ENCODE measurements at places on chromosomes 2 and 18. TPM values are rescaled to one million over a fixed set of nuclear protein-coding genes. Genes with fewer than 3 reads are reported as not detected.

The GPBAR1 gene
- 0.51 TPM for total RNA-seq

The AQP4 gene
- total RNA-seq: not detected

The THOC1 gene
- total RNA-seq: 54.6 TPM

DNA sequence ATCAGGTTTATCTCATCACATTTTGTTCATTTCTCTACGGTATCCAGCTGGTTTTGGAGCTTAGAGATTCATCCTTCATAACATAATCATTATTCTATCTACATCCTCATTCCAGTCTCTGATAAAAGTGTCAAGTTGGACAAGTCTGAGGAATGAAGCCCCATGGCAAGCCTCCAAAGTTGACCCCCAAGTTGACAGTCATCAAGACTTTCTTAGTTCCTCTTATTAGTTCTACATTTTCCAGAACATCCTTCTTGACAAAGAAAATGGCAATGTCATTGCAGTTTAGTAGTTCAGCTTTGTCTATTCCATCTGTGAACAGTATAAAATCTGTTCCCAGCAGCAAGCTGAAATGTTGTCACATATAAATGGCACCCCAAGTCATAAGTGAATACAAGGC lies 4.5 kb upstream of the TMSB10 start:
- DNase-seq: no peak

DNA sequence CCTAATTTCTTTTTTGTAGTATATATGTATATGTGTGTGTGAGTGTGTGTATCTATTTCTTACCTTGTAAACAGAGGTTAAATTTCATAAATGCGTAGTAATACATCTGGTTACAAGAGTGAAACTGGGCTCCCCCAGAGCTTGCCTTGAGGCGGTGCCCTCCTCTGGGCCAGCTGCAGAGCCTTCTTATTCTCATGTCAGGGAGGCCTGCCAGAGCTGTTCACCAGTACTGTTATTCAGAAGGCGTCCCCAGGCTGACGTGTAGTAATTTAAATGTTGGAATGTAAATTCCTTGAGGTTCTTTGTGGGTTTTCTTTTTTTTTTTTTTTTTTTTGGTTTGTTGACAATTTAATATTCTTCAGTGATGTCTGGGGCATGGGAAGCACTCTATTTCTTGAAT lies 11.2 kb downstream of the COPS8 start:
- no peak for DNase-seq

DNA sequence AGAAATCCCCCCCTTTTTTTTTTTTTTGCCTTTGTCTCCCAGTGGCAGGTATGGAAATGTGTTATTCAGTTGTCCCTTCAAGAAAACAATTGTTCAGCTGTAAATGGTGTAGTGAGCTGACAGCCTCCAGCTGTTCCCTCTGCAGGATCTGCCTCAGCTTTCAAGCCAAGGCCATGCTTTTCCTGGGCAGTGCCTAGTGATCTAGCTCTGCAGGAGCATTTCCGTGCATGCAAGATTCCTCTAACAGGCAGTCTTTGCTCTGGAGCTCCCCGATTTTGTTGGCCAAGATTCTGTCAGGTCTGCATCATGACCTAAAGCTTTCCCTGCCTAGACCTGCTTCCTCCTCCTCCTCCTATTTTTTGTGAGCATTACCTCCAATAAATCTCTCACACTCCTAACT lies 300.7 kb upstream of the UBE2E3 start:
- no peak for DNase-seq

DNA sequence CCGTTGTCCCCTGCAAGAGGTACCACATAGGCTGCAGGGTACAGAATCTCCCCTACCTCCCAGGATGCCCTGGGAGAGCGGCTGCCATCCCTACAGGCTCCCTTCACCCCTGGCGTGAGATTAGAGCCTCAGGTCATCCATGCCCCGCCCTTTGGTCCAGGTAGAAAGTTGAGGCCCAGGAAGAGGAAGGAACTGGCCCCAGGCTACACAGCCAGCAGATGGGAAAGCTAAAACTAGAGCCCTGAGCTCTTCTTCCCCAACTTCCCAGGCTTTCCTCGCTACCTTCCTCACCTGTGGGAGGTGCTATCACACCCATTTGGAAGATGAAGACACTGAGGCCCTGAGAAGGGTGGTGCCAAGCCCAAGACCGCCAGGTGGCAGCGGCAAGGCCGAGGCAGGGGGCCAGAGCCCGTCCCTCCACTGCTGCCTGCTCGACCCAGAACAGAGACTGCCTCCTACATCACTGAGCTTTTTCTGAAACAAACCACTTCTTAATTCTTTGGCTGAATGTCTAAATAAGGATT lies 25.8 kb downstream of the CIB4 start:
- no peak for DNase-seq

DNA sequence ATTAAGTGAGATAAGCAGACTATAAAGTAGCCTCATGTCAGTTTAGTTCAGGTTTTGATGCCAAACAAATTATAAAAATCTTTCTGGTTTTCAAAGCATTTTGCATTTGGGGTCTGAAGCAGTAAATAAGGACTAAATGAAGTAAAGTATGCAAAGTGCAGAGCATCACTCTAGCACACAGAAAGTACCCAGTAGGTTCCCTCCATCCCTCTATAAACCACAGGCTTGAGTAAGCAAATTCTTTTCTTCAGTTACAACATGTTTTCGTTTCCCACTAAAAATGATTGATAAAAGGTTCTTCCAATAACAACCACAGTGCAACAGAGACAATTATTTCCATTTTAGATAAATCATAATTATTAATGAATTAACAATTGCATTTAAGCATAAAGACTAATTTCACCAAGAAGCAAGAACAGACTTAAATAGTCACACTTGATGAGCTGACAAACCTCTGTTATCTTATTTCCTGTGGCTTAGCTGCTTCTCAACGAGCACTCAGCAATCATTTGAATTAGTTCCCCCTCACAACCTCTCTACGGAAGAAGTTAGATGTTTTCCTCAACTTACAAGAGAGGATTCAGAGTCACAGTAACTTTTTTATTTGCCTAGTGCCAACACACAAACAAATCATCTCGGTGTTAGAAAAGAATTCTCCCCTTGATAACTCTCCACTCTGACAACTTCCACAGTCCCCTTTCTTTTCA lies 249.8 kb downstream of the NBAS start:
- DNase-seq: no peak

DNA sequence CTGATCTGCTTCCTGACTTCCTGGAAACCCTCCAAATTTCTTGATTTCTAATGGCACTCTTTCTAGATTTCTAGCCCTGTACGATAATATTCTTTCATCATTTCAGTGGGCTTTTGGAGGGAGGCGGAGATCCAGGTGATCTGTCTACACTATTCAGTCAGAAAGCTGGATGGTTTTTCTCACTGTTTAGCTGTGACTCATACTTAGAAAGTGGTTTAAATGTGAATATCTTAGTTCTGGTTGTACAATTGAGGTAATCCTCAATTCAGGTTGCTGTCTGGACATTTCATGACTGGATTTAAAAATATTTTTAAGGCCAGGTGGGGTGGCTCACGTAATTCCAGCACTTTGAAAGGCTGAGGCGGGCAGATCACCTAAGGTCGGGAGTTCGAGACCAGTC lies 20.8 kb downstream of the SEH1L start:
- DNase-seq: no peak

DNA sequence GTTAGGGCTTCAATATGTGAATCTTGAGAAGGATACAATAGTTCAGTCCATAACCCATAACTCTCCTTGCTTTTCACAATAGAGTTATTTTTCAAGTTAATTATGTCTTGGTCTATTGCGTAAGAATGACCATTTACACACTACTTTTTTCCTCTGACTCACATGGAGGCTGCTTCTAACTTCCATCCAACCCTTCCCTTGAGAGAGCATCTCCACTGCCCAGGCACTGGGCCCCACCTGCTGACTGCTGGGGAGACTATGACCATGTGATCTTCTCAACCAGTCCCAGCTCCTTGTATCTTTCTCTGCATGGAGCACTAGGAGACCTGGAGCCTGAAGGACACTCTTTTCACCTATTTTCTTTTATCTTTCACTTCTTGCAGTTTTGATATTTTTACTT lies 251.5 kb downstream of the GPD2 start:
- DNase-seq: no peak

GRCh38 chr2:203361922-203362321 lies 33.7 kb downstream of the ABI2 start:
- no peak for DNase-seq

GRCh38 chr2:143907801-143908200 lies 612.1 kb downstream of the ZEB2 start:
- no peak for DNase-seq

- no peak for DNase-seq
Observed at GRCh38 chr2:8679567-8679826, 2.4 kb upstream of the ID2 start.

GRCh38 chr2:153551698-153552097 lies 73.1 kb upstream of the RPRM start:
- DNase-seq: no peak

DNA sequence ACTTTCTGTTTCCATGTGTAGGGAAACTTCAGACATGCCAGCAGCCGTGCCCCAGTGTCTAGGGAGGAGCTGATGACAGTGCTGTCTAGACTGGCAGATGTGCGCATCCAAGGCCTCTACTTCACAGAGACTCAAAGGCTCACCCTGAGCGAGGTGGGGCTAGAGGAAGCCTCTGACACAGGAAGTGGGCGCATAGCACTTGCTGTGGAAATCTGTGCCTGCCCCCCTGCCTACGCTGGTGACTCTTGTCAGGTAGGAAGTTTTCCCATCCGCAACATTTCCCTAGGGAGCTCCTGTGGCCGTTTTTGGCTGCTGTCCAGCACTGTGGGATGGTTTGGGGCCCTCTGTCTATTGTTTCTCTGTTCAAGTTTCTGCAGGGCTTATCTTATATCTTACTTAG lies 143.1 kb upstream of the TTC39C start:
- peak; percentile 78 for DNase-seq

GRCh38 chr2:172335736-172336135 lies 91.7 kb upstream of the ITGA6 start:
- DNase-seq: no peak

- DNase-seq: no peak
Observed at GRCh38 chr2:9174771-9175437, 31.7 kb upstream of the ASAP2 start.

DNA sequence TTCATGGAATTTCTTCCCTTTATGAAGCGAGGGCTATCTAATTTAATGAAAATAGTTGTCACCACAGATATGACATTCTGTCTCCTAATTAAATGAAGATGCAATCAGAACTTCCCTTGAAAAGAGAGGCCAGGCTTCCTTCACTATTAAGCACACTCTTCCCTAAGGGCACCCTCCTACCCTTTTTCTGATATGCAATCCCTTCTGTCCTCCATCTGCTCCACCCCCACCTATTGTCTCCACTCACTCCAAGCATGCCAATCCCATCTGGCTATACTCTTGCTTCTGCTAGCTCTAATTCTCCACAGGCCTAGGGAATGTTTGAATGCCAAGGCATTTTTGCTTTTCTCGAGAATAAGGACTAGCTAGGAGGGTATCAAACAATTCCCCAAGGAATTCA lies 818.4 kb upstream of the FSHR start:
- no peak for DNase-seq

DNA sequence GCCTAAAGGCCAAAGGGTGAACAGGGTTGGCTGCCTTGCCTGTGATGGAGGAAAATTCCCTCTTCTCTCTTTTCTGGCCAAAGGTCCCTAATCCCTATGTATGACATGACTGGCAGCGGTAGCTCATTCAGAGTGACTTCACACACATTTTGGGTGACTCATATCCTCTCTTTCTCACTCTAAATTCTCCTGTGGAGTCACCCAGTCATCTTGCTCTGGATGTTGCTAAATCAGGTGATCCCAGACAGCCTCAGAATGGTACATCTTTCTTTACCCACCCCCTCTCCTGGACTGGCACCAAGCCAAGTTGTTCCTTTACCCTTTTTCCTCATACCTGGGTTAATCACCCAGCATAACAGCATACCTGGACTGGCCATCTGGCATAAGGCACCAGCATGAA lies 77.2 kb downstream of the NEURL3 start:
- no peak for DNase-seq

DNA sequence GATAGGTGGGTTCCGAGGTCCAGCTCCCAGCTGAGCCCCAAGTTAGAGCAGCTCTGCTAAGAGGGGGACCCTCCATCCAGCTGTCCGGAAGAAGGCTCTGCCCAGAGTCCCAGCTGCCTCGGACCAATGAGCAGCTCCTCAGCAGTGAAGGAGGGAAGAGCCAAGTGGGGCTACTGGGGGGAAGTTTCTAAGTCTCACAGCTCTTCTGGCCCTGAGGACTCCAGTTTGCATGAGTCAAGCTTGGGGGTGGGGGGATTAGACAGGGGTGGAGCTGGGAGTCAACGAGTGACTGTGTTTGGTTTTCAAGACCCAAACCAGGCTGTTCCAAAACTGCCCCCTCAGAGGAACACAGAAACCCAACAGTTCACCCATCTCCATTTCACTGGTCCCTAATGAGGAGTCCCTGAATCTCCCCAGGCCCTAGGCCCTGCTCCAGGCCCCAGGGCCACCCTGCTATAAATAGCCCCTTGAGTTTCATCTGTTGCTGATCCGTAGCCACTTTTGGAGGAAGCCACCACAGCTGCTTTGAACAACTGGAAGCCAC lies 100.9 kb downstream of the TNS1 start:
- DNase-seq: no peak

- DNase-seq: no peak
Observed at GRCh38 chr18:5962362-5962761, 67.0 kb upstream of the TMEM200C start.

DNA sequence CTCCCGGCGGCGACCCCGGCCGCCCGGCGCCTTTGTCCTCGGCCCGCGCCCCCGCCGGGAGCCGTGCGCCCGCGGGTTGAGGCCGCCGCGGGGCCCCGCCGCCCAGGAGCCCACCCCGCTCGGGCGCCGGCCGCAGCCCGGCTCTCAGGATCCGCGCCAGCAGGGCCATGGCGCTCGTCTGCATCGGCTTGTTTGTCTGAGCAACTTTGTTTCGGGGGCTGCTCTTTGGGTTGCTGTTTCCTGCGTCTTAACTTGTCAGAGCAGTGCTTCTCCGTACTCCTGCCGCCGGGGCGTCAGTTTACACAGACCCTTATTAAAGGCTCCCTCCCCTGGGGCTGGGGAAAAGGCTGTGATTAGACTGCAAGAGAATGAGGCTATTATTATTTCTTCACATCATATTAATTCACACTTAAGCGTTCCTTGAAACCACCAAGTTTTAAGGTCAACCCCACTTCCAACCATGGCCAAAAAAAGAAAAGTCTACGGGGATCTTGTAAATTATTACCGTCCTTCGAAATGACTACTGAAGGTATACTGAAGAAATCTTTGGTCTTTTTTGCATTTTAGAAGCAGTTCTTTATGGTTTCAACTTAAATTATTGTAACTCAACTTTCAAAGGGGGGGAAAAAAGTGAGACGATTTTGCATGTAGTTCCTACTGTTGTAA lies at the start of gene CYP27C1:
CYP27C1 (minus strand) TSS at position 198 of the 666 bp plus-strand sequence; CDS start at position 169, 29 bp downstream.
- no peak for DNase-seq

- DNase-seq: no peak
Observed at GRCh38 chr2:232839411-232840079, 30.5 kb upstream of the SNORC start.

- no peak for DNase-seq
Observed at GRCh38 chr2:38105922-38106321, 30.0 kb upstream of the CYP1B1 start.

DNA sequence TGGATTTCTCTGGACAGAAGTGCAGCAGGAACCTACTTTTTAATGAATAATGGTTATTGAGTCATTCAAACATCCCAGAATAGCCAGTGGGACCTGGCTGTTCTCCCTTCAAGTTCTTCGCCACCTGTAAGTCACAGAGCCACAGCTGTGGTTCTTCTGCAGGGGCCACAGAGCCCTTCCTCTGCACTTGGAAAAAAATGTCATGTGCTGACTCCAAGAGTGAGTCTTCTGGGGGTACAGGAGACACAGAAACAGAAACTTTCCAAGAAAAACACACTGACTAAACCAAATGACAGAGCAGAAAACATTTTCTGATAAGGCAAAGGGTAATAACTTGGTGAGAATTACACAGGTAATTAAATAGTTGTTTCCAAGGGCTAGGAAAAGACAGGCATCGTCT lies 68.7 kb upstream of the FN1 start:
- no peak for DNase-seq

- no peak for DNase-seq
Observed at GRCh38 chr2:240789051-240789453, 31.0 kb downstream of the KIF1A start.
